Stimulated activated CD4-positive, alpha-beta T cell treated with anti-CD3 and anti-CD28 coated beads, Interleukin-4, amount 100 ng/mL, for 4 hours (primary cell): ENCODE measurements at places on chromosomes 13 and 19.

DNA sequence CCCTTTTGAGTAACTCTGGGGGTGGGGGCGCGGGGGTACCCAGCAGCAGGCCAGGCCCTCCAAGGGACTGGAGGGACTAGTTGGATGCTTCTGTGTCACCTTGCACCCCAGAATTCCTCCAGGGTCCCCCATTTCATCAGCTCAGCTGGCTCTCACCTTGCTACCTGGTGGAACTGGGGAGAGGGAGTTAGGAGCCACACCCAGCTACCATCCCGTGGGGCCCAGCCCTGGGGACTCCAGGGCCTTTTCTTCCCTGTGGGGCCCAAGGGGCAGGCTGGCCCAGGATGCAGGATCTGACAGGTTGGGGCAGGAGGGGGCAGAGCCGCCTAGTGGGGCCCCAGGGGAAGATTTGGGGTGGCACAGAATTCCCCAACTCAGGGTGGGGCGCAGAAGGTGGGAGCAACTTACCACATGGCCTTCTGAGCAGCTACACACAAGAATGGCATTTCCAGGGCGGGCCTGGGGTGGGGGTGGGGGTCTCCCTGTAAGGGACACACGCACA is 32.8 kb upstream of the NANOS3 start:
- no peak for DNase-seq

- DNase-seq, result no peak
Measured at GRCh38 chr13:48505597-48506091, 27.2 kb downstream of the RCBTB2 start.

- DNase-seq, result no peak
Measured at GRCh38 chr13:110433014-110433413, 125.9 kb downstream of the COL4A2 start.

DNA sequence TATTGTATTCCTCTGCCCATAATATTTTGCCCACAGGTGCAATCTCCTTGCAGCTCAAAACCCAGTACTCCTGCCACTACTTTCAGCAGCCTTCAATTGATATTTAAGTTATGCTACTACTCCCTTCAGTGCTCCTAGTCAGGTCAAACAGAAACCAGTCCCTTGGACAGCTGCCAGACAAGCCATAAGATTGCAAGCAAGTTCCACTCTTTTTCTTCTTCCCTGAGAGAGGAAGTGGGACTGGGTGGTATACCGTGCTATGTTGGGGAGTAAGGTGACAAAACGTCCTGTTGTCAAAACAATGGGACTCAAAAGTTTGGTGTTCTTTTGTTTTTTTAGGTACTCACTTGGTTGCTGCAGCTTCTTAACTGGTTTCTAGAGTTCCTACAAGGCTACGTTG is 63.1 kb upstream of the FRY start:
- no peak for DNase-seq

GRCh38 chr19:22623841-22624221 is 10.3 kb upstream of the ZNF492 start:
- no peak for DNase-seq

- no peak for DNase-seq
Measured at GRCh38 chr19:3129112-3129511, 6.7 kb upstream of the GNA15 start.

DNA sequence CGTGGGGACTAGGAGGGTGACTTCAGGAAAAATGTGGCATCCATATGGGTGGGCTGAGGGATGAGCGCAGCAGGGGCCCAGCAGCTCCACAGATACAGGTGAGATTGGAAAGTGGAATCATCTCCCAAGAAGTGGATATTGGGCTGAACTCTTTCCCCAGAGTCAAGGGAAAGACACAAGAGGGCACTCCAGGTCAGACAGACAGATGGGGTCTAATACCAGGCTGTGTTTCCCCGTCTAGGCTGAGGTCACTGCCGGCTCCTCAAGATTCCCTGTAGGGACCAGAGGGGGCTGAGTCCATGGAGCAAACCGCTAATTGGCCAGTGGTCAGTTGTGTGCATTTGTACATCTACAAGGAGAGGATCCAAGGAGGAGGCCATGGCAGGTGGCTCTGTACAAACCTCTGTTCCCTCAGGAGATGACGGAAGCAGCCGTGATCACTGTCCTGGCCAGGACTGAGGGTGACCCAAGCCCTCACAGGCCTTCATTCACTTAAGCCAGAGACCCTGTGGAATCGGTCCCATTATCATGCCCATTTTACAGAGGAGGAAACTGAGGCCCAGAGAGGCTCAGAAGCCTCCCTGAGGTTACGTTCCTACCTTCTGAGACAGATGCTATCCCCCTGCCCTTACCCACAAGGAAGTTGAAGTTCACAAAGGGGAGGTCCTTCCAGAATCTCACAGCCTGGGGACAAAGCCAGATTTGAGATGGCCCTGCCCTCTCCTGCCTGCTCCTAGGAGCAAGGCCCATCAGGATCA is 14.9 kb upstream of the IGLON5 start:
- DNase-seq, result no peak

GRCh38 chr19:54152878-54153524 is 6.5 kb downstream of the LENG1 start:
- no peak for DNase-seq

GRCh38 chr13:99665711-99666110 is 164.4 kb downstream of the TM9SF2 start:
- no peak for DNase-seq

GRCh38 chr19:3556978-3557460 is 367 bp downstream of the MFSD12 start:
- DNase-seq, result peak; percentile 67

- no peak for DNase-seq
Measured at GRCh38 chr13:73991384-73991783, 142.8 kb downstream of the KLF12 start.

GRCh38 chr13:107139006-107139405 is 571.1 kb upstream of the ARGLU1 start:
- no peak for DNase-seq

DNA sequence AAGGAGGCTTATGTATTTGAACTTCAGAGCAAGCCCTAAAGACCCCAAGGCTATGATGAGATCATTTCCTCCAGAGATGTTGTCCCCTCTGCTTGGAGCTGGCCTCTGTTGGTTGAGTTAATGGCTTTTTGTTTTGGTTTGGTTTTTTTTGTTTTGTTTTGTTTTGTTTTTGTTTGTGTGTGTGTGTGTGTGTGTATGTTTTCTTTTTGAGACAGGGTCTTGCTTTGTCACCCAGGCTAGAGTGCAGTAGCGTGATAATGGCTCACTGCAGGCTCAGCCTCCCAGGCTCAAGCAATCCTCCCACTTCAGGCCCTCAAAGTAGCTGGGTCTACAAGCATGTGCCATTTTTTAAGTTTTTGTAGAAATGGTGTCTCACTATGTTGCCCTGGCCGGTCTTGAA is 1076.2 kb downstream of the UQCRFS1 start:
- DNase-seq, result no peak

GRCh38 chr13:28424541-28424940 is 70.4 kb downstream of the FLT1 start:
- DNase-seq, result no peak

- DNase-seq, result no peak
Measured at GRCh38 chr13:91946498-91947070, 548.2 kb downstream of the GPC5 start.

GRCh38 chr13:66200555-66200954 is 1029.6 kb downstream of the PCDH9 start:
- DNase-seq, result no peak

GRCh38 chr19:5115771-5116202 is 146.9 kb downstream of the KDM4B start:
- DNase-seq, result no peak

- no peak for DNase-seq
Measured at GRCh38 chr19:336067-336614, 8.5 kb downstream of the MIER2 start.

GRCh38 chr19:43675269-43675879 is 5.4 kb upstream of the PLAUR start:
- DNase-seq, result no peak

GRCh38 chr13:39144941-39145533 is 106.8 kb downstream of the NHLRC3 start:
- DNase-seq, result no peak

DNA sequence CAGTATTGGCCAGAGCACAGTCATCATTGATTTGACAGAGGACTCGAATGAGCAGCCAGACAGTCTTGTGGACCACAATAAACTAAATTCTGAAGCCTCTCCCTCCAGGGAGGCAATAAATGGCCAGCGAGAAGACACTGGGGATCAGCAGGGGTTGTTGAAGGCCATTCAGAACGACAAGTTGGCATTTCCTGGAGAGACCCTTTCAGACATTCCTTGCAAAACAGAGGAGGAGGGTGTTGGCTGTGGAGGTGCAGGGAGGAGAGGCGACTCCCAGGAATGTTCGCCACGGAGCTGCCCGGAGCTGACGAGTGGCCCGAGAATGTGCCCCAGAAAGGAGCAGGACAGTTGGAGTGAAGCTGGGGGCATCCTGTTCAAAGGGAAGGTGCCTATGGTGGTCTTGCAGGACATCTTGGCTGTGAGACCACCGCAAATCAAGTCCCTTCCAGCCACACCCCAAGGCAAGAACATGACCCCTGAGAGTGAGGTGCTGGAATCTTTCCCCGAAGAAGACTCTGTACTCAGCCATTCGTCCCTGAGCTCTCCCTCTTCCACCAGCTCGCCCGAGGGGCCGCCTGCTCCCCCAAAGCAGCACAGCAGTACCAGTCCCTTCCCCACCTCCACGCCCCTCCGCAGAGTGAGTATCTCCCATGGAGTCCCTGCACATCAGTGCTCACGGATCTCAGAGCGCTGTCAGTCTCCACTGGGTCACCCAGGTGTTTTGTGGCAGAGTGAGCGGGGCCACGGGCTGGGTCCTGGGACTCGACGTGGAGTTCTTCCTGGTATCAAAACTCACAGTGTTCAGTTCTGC is 6.9 kb downstream of the CHAF1A start:
- no peak for DNase-seq

DNA sequence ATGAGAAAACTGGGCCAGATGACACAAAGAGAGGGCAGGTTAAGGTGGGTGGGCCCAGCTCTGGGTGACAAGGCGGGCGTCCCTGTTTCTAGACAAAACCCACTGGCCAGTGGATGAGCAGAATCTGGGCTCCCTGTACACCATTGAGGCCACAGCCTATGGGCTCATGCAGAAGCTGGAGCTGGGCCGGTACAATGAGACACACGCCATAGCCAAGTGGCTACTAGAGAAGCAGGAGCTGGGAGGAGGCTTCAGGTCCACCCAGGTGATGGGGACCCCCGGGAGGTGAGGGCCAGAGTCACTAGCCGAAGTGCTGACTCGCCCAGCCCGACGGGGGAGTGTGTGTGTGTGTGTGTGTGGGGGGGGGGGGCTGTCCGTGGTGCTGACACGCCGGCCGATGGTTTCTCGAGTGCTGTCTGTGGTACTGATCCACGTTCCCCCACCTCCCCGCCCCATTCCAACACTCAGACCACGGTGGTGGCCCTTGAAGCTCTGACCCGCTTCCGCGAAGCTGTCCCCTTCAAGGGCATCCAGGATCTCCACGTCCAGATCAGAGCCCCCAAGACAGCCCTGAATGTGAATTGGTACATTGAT is 24.3 kb upstream of the SHFL start:
- DNase-seq, result no peak

DNA sequence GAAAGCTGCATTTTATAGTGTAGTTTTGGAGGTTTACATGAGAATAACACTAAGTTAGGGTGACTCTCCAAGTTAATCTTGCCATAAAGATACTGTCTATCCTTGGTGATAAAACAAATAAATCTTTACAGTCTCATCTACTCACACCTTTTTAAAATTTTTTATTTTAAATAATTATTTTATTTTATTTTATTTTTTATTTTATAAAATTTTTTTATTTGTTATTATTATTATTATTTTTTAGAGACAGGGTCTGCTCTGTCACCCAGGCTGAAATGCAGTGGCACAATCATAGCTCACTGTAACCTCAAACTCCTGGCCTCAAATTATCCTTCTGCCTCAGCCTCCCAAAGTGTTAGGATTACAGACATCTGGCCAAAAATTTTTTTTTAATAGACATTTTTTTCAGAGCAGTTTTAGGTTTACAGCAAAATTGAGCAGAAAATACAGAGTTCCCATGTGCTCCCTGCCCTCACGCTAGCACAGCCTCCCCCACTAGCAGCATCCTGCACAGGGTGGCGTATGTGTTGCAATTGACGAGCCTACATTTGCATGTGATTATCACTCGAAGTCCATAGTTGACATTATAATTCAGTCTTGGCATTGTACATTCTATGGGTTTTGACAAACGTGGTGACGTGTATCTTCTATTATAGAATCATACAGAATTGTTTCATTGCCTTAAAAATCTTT is 41.0 kb downstream of the RASL11A start:
- no peak for DNase-seq

DNA sequence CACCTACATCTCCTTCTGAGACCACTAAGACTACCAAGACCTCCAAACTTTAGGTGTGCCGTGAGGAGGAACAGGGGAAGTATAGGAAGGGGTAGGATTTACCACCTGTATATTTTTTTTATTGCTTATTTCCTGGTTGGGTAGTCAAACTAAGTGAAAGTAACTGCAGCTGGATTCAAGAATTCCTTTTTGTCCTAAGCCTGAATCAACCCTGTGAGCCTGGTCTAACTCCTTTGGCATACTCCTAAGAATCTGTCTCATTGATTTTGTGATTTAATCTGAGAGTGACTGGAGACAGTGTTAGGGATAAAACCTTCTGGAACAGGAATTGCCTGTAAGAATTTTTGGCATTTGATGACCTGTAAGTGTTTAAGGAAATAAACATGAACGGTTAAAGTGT is 523.5 kb upstream of the MIR17HG start:
- DNase-seq, result no peak

DNA sequence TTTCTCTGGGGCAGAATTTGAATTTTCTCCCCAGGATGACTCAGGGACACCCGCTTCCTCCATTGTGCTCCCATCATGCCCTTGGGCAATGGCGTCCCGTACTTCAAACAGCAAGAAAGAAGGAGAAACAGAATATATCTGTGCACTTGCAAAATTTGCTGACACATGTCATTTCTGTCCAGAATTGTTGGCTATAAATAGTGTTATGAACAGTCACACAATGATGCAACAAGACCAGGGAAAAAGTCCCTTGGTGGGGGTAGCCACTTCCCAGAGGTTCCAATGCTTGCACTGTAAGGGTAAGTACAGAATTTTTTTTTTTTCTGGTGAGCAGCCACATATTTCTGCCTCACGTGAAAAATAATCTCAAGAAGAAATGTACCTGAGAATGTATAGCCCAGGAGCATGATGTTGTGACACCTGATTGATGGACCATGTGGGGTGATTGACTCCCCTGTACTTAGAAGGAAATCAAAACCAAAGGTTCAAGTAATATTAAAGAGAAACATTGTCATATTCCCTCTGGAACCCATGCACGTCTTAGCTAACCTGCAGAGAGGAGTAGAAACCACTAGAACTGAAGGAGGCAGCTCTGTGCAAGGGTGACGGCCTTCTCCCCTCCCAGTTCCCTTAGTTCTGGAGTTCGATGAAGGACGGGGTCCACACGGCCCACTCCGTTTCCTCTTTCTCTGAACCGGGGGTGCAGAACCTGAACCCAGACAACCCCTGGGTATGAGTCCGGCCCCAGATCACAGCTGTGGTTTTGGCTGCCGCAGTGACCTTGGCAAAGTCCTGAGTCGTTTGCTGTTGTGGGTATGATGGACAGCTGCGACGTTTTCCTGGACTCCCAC is 9.3 kb upstream of the LAIR1 start:
- no peak for DNase-seq
